ENCODE measurements at places on chromosomes 16 and 17.

GRCh38 chr17:10276436-10276835, 78.0 kb upstream of the GAS7 start:
- no peak for DNase-seq

GRCh38 chr16:73192232-73192894, 144.4 kb upstream of the ZFHX3 start:
- DNase-seq: no peak

DNA sequence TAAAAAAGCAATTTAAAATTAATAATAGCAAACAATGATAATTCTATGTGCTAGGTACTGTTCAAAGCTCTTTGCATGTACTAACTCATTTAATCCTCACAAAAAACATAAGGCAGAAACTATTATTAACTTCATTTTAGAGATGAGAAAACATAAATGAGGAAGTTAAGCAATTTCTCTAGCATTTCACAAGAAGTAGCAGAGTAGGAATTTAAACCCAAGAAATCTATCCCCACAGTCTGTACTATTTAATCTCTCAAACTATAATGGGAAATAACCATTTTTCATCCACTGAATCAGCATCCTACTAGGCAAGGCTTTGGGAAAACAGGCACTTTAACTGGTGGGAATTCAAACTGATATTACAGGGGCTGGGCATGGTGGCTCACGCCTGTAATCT, 42.2 kb upstream of the INTS2 start:
- no peak for DNase-seq

DNA sequence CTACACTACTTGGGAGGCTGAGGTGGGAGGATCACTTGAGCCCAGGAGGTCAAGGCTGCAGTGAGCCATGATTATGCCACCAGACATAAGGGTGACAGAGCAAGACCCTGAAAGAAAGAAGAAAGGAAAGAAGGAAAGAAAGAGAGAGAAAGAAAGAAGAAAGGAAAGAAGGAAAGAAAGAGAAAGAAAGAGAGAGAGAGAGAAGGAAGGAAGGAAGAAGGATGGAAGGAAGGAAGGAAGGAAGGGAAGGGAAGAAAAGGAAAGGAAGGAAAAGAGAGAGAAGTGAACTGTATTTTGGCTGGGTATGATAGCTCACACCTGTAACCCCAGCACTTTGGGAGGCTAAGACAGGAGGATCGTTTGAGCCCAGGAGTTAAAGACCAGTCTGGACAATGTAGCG, 24.3 kb upstream of the PYY start:
- DNase-seq: no peak

DNA sequence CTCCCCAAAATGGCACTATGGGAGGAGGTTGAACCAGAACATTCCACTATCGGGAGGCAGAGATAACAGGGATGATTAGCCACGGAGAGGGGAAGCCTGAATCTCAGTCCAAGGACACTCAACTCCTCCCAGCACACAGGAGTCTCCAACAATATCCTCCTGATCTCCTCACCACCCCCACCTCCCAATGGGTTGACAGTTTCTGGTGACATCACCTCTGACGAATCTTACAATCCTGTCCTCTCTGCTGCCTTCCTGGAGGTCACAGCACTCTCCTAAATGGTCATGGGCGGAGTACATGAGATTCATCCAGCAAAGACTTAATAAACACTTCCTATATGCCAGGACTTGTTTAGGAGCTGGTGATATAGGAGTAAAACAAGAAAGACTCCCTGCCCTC, 80.9 kb downstream of the SLC6A2 start:
- no peak for DNase-seq

- no peak for DNase-seq
Observed at GRCh38 chr17:65388911-65389310, 172.5 kb downstream of the AXIN2 start.

DNA sequence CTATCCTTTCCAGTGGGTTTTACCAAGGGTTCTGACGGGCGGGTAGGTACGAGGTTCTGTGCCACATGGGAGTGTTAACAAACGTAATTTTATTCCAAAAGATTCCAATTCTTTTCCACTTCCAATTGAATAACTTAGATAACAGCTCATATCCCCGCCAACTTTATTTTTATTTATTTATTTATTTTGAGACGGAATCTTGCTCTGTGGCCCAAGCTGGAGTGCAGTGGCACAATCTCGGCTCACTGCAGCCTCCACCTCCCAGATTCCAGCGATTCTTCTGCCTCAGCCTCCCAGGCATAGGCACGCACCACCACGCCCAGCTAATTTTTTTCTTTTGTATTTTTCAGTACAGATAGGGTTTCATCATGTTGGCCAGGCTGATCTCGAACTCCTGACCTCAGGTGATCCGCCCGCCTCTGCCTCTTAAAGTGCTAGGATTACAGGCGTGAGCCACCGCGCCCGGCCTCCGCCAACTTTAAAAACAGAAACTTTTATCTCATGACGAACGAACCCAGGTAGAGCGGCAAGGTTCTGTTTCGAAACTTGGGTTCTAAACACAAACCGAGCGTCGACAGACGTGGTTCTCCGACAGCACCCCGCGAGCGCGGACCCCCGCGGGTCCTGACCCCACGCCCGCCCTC, 613 bp downstream of the ECI1 start:
- no peak for DNase-seq

DNA sequence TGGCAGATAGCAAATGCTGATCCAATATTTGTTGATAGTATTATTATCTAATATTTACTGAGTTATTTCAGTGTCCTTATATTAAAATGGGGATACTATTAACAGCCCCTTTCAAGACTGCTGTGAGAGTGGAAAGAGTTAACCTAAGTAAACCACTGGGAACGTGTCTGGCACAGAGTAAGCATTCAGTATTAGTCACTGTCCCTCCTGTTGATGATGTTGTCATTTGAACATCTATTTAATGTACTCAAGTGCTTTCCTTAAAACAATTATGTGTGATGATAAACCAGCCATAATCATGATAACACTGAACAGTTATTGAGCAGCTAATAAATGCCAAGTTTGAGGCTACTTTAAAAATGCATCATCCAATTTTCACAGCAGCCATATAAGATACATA, 135.7 kb upstream of the XYLT1 start:
- no peak for DNase-seq

DNA sequence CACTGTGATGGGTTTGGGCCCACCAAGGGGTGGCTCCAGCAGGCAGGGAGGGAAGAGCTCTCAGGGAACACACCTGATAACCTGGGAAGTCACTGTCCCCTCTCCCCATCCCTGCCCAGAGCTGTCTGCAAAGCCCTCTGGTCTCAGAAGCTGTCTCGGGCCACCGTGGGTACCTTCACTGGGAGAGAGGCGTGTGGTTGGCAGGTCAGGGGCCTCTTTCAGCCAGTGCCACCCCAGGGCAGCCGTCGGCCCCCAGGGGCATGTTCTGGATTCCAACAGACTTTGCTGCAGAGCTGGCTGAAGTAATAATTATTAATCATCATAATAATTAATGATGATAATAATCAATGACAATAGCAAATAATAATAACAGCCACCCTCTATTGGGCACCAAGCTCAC, 21.1 kb downstream of the MGAT5B start:
- DNase-seq: no peak

- DNase-seq: no peak
Observed at GRCh38 chr17:76581515-76581914, 4.1 kb downstream of the ST6GALNAC2 start.

GRCh38 chr16:86949116-86949515, 368.1 kb downstream of the C16orf95 start:
- no peak for DNase-seq

GRCh38 chr17:77602883-77603640, 355.4 kb upstream of the TNRC6C start:
- no peak for DNase-seq

GRCh38 chr16:84851192-84852127, 31.7 kb downstream of the CRISPLD2 start:
- DNase-seq: no peak

DNA sequence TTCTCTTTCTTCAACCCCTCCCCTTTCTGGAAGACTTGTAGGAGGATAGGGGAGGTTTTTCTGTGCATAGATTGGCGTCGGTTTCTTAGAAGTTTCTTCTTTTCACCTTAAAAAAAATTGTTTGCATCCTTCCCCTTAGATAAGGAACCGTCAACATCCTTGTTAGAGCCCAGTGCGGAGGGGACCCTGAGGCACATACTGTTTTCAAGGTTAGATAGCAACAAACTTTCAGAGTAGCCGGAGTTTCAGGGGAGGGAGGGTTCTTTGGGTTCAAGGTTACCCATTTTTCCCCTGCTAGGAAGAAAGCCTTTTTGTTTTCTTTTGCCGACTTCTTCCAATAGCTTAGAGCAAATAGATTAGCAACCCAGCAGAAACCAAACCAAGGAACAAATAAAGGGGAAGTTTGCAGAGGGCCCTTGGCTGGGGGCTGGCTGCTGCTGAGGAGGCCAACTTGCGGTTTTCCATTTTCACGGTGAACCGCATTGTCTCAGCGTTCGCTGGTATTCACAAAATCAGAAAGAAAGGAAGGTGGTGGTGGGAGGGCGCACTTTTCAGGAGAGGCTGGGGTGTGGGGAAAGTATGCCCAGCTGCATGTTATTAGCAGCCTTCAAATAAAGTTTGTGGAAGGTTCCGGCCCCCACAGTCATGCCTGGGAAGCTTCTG, 28.8 kb downstream of the MSI2 start:
- peak; percentile 4 for DNase-seq

DNA sequence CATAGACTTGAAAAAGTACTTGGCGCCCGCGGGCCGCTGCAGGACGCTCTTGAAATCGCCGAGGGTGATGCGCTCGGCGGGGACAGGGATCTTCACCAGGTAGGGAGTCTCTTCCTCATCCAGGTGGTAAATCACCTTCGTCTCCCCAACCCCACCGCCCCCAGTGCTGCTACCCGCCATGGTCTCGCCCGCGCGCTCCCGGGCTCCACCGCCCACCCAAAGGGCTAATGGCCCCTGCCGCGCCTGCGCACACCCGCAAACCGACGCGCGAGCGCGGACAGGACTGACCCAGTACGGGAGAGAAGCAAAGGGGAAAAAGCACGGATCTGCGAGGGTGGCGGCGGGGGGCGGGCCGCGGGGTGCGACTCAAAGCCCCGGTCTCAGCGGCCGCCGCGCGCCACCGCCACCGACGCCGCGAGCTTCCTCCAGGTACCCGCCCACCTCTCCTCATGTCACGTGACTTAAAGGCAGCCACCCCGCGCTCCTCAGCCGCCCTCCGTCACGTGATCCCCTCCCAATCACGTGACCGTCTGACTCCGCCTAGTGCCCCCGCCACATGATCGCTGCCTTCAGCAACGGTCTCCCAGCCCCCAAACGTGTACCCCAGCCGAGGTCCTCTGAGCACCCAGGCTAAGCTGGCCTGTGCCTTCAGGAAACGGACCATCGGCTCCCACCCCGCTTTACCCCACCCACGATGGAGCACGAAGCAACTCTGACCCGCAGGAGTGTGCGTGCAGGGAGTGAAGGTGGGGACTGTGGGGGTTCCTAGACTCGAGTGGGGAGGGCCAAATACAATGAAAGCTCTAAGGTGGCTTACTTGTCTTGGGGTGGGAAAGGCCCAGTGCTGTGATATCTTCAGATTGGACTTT, at the start of gene DVL2:
DVL2 (minus strand) TSS at position 435 of the 869 bp plus-strand sequence; CDS start at position 180, 255 bp downstream.
- DNase-seq: peak; percentile 90

- DNase-seq: no peak
Observed at GRCh38 chr16:51949282-51949681, 597.7 kb downstream of the TOX3 start.

DNA sequence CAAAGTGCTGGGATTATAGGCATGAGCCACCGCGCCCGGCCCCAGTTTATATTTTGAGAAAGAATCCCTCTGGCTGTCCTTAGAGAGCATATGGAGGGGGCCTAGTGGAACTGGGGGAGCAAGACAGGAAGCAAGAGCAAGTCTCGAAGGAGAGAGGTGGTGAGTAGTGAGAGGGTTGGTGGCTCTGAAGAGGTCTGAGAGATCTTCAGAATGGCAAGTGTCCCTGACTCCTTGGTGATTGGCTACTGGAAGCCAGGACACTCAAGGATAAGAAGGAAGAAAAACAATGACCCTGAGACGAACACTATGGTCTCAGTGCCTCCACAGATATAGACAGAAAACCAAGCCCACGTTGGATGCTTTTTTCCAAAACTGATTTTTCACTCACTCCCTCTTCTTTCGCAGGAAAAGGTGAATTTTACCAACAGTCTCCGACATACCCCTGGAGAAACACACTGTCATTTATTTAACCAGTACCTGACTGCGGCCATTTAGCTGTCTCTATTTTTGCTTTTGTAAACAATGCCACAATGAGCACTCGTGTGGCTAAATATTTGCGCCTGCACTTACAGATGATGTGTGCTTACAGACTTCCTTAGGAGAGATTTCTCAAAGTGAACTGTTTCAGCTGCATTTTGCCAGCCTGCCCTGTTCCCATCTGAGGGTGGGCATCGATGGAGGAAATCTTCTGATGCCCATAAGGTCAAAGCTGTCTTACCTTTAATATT, 15.9 kb upstream of the DOK4 start:
- DNase-seq: no peak

DNA sequence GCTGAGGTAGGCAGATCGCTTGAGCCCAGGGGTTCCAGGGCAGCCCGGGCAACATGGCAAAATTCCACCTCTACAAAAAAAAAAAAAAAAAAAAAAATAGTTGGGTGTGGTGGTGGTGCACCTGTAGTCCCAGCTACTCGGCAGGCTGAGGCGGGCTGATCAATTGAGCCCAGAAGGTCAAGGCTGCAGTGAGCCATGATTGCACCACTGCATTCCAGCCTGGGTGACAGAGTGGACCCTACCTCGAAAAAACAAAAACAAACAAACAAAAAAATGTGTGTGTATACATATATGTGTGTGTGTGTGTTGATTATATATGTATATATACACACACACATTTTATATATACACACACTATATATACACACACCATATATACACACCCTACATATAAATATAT, 39.1 kb upstream of the TBC1D3K start:
- DNase-seq: no peak

All from stimulated activated CD8-positive, alpha-beta memory T cell treated with anti-CD3 and anti-CD28 coated beads, Interleukin-15, amount 100 ng/mL, for 4 hours (primary cell).